Jurkat, Clone E6-1 (cell line): ENCODE measurements at places on chromosomes 1 and 21.

DNA sequence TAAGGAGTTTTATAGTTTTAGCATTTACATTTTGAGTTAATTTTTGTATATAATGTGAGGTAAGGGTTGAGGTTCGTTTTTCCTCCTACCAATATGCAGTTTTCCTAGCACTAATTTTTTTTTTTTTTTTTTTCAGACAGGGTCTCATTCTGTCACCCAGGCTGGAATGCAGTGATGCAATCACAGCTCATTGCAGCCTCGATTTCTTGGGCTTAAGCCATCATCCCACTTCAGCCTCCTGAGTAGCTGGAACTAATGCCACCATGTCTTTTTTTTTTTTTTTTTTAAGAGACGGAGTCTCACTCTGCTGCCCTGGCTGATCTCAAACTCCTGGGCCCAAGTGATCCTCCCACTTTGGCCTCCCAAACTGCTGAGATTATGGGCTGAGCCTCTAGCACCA lies 2.5 kb upstream of the UBASH3A start:
- no peak for DNase-seq

DNA sequence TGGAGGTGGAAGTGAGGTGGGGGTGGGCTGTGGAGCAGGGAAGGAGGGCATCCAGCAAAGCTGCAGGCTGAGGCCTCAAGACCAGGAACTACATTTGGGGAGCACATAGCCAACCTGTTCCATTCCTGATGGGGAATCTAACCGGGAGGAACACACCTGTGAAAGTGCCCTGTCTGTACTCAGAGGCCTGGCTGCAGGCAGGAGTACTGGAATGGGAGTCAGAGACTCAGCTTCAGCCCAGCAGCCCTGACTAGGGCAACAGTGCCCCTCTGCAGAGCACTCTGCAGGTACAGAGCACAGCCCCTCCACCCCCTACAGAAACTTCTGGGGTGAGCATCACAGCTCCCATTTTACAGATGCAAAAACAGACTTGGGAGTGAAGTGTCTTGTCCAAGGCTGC lies 126.4 kb downstream of the DMRTB1 start:
- no peak for DNase-seq

DNA sequence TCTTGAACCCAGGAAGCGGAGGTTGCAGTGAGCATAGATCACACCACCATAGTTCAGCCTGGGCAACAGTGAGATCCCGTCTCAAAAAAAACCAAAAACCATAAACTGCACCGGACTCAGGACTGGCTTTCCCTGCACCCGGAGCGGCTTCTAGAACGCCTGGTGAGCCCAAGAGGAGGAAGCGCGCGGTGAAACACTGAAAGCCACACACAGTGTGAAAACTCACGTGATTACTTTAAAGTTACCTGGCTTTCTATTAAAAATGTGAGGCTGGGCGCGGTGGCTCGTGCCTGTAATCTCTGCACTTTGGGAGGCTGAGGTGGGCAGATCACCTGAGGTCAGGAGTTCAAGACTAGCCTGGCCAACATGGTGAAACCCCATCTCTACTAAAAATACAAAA lies 7.0 kb upstream of the TRAPPC10 start:
- no peak for DNase-seq

DNA sequence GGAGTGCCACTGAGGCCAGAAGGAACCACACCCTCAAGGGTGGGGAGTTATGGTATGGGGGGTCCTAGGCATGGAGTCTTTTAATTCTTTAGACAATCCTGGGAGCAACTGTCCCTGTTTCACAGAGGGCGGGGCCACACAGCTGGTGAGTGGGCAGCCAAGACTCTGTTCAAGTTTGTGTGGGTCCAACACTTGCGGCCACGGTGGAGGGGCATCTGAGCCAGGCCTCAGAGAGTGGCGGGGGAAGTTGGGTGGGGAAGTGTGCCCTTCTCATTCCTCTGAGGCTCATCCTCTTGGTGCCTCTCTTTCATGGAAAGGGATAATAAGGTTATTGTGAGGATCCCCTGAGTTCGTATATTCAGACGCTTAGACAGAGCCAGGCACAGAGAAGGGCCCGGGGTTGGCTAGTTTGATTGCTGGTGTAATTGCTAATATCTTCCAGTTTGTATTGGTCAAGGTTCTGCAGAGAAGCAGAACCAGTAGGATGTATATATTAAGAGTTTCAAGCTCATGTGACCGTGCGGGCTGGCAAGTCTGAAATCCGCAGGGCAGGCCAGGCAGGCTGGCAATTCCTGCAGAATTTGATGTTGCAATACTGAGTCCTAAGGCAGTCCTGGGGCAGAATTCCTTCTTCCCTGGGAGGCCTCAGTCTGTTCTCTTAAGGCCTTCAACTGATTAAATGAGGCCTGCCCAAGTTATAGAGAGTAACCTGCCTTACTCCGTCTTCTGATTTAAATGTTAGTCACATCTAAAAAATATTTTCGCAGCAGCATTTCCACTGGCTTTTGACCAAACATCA lies 15.9 kb downstream of the PCSK9 start:
- no peak for DNase-seq

DNA sequence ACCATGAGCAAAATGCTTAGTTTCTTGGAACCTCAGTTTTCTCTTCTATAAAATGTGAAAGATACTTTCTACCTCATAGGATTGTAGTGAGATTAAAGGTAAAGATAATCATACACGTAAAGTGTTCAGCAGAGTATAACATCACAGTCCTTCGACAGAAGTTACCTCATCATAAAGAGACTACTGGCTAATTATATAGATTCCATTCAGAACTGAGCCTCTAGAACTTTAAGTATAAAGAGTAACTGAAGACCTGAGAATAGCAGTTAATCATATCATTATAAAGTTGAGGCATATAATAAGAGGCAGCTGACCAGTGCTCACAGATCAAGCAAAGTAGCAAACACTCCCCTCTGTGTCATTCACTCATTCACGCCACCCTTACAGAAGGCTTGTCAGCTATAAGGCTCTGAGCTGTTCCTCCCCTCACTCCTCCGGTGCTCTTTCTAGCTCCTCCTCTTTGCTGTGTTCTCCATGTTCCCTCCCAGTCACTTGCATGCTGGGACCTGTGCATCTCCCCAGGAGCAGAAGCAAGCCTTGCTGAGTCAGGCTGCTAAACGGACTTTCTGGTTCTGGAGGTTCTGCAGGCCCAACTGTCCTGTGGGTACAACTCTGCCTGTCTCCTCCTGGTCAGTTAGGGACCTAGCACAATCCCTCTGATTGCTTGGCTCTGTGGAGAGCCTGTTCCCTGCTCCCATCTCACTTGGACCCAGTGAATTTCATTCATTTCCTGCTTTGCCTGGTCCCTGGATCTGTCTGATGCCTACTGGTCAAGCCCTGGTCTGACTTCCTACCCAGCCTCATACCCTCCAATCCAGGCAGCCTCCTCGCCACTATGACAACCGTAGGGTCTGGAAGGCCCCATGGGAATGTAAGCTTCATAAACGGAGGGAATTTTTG lies 28.3 kb upstream of the LY9 start:
- no peak for DNase-seq

DNA sequence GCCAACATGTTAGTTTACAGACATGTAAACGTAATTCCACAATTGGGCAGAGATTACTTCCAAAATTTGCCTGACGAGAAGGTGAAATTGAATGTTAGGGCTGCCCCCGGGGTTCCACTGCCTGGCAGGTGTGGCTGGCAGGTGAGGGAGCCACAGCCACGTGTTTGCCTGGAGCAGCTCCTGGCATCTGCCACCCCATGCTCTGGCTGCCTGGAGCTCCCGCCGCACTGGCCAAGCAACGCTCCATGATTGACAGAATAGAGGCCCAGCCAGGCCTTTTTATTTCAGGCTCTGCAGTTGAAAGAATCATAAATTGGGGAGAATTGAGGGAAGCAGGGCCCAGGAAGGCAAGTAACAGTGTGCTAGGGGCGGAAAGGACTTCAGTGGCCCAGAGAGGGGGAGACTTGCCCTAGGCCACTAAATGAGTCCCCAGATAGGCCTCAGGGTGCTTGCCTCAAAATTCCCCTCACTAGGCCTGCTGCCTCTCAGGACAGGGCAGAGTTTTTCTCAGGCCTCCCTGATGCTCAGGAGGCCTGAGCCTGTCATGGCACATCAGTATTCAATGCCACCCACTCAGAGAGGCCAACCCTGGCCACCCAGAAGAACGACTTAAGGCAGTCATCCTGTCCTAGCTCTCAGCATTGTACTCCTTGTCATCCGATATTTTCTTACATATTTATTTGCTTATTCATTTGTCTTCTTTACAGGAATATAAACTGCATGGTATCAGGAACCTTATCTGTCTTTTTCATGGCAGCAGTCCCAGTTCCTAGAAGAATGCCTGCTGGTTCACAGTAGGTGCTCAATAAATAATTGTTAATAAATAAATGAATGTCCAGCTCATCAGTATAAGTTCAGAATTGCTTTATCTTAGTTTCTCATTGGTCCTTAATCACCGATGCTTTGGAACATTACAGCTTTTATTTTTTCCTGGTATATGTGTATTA lies 16.6 kb upstream of the S1PR1 start:
- no peak for DNase-seq

- no peak for DNase-seq
These were observed 185.5 kb downstream of the ZNF281 start for GRCh38 chr1:200224315-200224714.

GRCh38 chr1:86498281-86498680 lies 29.6 kb downstream of the CLCA1 start:
- DNase-seq = no peak

- no peak for DNase-seq
These were observed 369.5 kb upstream of the BRINP3 start for GRCh38 chr1:190847166-190847565.

GRCh38 chr1:25647863-25648262 lies 31.3 kb downstream of the MAN1C1 start:
- no peak for DNase-seq

DNA sequence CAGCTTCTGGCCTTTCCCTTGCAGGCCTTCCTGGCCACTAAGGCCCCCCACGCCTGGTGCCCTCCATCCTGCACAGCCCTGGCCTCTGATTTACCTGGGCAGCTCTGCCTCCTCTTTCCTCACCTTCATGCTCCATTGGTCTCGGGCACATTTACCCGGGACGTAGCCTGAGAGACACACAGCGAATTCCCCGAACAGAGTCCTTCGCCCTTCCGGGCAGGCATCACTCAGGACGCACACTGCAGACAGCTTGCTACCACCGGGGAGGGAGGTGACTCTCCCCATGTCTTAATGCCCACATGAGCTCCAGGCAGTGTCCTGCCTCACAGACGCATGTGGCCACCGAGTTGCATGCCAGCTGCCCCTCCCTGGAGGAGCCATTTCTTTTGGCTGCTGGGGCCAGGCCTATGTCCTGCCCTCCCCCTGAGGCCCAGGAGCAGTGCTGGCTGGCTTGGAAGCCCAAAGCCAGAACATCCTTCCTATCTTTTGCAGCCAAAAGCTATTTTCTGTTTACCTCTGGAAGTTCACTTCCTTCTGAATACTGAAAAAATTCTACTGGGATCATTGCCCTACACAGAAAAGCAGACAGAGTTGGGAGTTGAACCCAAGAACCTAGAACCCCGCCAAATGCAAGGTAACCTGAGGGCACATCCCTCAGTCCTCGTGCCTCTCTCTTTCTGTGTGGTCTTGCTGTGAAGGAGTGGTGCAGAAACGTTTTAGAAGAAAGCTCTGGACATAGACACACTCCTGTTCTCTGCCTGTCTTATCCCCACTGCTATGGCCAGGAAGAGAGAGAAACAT lies 209.5 kb downstream of the TOMM20 start:
- DNase-seq = no peak

DNA sequence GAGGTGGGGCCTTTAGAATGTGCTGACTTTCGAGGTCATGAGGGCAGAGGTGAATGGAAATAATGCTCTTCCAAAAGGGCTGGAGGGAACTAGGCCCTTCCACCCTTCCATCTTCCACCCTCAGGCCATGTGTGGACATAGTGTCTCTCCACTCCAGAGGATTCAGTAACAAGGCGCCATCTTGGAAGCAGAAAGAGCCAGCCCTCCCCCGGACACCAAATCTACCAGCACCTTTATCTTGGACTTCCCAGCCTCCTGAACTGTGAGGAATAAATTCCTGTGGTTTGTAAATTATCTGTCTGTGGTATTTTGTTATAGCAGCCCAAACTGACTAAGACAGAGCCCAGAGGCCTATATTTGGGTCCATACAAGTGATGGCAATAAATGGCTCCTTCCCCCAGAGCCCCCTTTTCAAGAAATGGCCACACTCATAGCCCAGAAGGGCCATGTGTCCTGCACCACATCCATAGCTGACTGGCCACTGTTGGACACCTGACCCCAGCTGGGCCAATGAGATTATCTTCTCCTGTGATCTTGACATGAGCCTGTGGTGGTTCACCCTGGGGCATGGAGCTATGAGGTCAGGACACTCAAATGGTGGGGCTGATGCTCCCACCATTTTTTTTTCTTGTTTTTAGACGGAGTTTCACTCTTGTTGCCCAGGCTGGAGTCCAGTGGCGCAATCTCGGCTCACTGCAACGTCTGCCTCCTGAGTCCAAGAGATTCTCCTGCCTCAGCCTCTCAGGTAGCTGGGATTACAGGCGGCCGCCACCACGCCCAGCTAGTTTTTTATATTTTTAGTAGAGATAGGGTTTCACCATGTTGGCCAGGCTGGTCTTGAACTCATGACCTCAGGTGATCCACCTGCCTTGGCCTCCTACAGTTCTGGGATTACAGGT lies 114.9 kb downstream of the RRAGC start:
- no peak for DNase-seq

GRCh38 chr1:89945852-89946476 lies 48.9 kb upstream of the ZNF326 start:
- DNase-seq = no peak

DNA sequence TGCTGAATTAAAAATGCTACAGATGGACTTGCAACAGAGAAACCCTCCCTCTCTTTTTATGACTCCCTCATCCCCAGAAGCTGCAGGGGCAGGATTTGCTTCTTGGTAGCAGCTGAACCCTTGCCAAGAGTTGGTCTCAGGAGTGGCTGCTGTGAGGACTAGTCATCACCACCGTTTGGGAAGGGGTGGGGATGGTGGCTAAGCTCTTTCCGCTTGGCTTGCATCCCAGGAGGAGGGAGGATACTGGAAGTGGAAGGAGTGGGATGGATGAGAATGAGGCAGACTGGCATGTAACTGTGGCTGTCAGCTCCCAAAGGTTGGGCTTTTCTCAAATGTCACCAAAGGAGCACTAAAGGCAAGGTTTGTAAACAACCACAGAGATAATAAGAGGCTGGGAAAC lies 50.8 kb upstream of the COL24A1 start:
- DNase-seq = no peak

DNA sequence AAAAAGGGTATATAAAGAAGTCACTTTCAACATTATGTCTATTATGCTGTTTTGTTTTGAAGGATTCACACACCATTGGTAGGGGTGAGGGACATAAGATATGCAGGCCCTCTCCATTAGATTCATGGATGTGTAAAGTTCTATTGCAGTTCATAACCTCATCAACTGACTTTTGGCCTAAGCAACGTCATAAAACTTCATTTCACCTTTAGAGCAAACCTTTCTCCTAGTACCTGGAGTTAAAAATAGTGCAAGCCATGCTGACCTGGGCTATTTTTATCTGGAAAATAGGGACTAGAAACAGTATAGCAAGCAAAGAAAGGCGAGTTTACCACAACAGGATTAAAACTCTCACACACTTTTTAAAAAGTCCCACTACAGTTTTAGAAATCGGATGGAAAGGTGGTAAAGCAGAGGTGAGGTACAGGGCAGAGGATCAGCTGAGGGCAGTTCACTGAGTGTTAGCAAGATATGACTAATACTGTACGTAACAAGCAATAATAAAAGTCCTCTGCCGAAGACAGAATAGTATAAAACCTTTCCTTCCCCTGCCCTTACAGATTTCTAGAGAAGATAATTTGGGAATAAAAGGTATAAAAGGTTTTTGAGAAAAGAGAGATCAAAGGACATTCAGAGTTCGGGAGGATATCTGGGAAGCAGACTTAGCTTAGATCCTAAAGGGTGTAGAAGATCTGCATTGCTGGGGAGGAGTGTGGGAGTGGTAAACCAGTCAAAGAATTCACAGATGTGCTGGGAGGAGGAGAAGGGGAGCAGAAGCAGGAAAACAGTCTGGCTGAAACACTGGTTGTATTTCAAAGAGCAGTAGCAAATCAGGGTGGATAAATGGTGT lies 14.3 kb downstream of the EGLN1 start:
- DNase-seq = no peak
